ENCODE measurements at places on chromosomes 12 and 14. TPM values are rescaled to one million over a fixed set of nuclear protein-coding genes. Genes with fewer than 3 reads are reported as not detected.

GRCh38 chr14:68840454-68840853 lies 47.6 kb upstream of the ZFP36L1 start:
- DNase-seq, result no peak

TROAP gene
- 8.0 TPM for total RNA-seq

DNA sequence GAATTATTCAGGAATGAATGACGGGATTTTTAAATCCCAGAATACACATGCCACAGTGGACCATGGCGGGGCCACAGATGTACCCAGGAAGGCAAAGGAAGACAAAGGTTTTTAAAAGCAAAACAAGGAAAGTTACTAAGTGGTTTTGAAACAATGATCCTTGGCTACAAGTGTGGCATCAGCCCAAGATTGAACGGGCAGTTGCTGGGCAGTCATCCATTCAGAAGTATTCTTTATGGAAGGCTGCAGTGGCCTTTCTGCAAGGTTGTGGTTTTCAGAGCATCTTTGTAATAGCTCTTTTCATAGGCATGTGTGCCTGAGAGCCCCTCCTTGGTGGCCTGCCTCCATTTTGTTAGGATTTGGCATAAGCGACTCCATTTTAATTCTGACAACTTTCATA lies 13.4 kb upstream of the IFI27 start:
- DNase-seq, result no peak

- DNase-seq, result peak; percentile 94
Observed at GRCh38 chr12:57151741-57152630, 4.6 kb upstream of the LRP1-AS start.

SYNJ2BP gene
- 29.5 TPM for total RNA-seq
